ENCODE measurements at places on chromosomes 16 and 17.

- DNase-seq: no peak
Observed at GRCh38 chr17:39062846-39063680, 88.4 kb downstream of the PLXDC1 start.

GRCh38 chr16:61324044-61324443, 712.2 kb downstream of the CDH8 start:
- no peak for DNase-seq

DNA sequence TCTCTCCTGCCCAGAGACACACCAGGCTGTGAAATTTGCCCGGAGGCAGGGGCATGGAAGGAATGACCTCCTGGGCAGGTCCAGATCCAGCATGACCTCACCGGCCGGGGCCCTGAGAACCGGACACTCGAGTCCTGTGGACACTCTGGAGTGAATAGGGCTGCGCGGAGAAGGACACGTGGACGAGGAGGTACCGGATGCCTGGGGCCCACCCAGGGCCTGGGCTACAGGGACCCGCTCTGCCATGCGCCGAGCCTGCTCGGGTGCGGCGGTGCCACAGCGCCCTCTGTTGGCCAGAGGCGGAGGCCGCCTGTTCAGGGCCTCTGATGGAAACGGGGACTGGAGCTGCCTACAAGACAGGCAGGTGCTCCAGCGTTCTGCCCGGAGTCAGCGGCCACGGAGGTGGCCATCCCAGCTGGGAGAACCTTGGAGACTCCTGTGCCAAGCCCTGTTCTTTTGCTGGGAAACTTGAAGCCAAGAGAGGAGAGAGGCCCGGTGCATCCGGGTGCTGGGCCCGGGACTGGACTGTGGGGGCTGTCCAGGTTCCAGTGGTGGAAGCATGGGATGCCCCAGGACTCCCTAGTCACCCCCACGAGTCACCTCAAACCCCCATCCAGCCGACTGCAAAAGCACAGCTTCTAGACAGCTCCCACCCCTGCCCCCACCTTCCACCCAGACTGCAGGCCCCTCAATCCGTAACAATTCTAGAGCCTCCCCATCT, 19.3 kb upstream of the NXPH3 start:
- DNase-seq: peak; percentile 79

DNA sequence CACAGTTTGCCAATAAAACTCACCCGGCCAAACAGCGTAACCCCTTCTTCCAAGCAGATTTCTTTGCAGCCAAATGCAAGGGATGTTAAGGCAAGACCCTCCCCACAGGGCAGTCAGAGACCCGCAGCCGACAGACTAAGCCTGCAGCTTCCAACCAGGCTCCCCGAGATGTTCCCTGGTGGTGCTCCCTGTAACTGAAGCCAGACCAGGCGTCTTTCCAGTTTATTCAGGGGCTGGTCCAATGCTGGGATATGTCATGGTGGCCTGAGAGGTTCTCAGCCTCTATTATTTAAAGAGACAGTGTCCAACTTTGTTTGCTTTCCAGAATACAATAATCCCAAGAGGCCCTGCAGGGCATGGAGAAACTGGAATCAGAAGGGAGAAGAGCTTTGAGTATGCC, at the start of gene PMP22:
Gene PMP22, minus strand, starts transcription at position 196 of the 400 bp plus-strand sequence. CDS start 4,599 bp downstream, outside the sequence.
- DNase-seq: no peak

DNA sequence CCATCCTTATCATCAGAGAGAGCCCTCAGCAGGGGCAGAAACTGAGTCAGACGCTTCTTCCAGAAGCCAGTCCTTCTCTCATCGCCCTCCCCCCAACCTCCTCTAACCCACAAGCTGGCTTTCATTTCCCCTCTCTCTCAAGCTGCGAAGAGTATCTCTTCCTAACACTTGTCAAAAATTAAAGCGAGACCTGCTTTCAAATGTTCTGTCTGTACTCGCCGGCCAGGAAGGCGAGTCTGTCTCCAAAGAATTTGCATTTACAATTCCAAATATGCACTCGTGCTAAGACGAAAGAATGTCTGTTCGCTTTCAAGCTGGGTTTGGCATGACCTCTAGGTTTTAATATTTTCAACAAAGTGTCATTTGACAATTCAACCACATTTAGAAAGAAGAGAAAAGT, 140.4 kb downstream of the RGS9 start:
- DNase-seq: no peak

- DNase-seq: no peak
Observed at GRCh38 chr17:29189355-29189754, 9.2 kb upstream of the MYO18A start.

DNA sequence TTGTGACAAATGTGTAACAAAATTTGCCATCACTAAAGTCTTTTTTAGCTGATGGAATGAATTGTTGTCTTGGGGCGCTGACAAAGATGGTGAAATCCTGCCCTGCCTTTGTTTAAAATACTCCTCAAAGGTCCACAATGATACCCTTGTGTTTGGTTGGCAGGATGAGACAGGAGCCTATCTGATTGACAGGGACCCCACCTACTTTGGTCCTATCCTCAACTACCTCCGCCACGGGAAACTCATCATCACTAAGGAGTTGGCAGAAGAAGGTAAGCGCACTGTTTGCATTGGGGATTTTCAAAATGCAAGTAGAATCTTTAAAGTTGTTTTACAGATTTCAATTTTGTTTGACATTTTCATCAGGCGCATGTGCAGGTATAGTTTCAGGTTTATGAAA, 2.0 kb downstream of the KCTD2 start:
- no peak for DNase-seq

- no peak for DNase-seq
Observed at GRCh38 chr16:49754495-49755312, 101.2 kb downstream of the ZNF423 start.

- no peak for DNase-seq
Observed at GRCh38 chr16:2001456-2002355, 7.9 kb downstream of the ZNF598 start.

DNA sequence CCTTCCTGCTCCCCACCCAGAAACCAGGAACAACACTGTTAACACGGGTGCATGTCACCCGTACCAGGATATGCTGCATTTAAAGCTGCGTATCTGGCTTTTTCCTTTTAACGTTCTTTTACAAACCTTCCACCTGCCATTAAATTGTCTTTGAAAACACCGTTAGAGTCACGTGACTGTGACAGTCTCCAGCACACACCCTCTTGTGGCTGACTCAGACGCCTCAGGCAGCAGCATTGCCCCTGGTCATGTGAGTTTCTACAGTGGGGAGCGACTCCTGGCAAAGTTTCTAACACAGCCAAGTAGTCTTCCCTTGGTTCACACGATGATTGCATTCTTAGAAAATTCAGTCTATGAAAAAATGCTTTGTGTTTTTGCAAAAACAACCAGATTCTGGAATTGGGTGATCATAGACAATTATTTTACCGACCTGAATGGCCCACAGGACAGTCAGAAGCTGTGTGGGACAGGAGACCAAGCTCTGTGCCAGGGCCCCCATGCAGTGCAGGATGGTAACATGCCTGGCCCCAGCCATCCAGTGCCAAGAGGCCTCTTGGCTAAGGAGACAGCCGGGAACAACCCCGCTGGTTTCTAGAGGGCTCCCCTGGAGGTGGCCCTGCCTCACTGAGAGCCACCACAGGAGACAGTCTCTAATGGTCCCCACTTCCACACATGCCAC, 199.1 kb downstream of the KATNIP start:
- DNase-seq: peak; percentile 24

- no peak for DNase-seq
Observed at GRCh38 chr17:44402564-44403172, 13.2 kb upstream of the ITGA2B start.

GRCh38 chr17:49845321-49845720, 2.5 kb downstream of the TAC4 start:
- DNase-seq: no peak

DNA sequence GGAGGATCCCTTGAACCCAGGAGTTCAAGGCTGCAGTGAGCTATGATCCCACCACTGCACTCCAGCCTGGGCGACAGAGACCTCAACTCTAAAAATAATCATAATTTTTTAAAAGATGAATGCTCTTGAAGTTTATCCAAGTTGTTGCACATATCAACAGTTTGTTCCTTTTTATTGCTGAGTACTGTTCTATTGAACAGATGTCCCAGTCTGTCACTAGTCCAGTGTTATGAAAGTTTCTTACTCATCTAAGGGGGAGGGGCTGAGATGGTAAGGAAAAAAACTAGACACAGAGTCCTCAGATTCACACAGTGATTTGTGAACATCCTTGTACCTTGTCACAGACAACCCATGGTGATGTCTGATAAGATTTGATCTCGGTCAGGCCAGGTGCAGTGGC, 3.9 kb downstream of the ACAP1 start:
- DNase-seq: no peak

GRCh38 chr17:80402959-80403358, 12.0 kb upstream of the ENDOV start:
- DNase-seq: no peak

DNA sequence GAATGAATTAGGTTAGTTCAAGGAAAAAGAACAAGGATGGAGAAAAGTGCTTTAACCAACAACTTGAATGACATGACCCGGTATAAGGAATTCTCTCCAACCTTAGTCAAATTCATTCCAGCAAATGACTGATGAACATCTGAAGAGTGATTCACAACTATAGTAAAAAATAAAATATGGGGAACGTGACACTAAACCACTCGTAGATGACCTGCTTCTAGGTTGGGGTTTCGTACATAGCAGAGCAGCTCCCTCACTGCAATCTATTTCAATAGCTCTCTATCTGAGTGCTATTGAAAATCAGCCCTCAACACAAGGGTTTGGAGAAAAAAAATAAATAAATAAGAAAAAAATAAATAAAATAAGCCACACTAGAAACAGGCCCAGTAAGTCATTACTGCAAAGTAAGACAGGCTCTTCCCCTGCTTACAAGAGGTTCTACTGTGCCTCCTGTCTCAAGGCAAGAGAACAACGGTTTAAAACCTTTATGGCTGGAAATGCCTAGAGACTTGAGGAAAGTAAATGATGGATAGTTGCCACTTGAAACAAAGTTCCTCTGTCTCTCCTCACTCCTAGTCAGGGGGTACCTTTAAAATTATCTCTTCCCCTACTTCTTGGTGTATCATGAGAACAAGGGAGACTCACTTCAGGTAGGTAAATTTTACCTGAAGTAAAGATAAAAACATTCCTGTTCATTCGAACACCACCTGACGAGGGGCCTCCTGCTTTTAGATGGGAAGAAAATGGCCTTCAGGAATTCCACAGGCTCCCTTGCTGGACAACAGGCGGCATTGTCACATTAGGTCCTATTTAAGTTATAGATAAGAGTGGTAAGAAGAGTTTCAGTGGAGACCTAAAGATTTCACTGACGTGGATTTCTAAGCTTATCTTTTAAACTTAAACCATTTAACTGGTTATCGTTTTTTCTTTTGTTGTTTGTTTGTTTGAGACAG, 20.5 kb downstream of the COG7 start:
- no peak for DNase-seq

DNA sequence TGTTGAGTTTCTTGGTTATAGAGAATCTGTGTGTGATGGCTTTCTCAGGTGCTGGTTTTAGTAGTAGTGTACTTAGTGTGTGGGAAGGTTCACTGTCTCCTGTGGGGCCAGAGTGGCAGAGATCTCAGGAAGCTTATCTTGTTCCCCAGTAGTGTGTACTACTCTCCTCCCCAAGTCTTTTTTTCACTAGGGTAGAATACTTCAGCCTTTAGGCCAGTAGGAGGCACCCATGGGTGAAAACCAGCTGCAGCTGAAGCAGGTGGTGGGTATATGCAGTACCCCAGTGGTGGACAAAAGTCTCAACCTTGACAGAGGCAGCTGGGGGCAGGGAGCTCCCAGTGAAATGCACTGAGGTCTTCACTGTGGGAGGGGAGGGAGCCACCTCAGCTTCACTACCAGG, 109.9 kb downstream of the PHKB start:
- DNase-seq: no peak

- DNase-seq: peak; percentile 79
Observed at GRCh38 chr17:74759243-74759801, 10.9 kb downstream of the NHERF1 start.

GRCh38 chr17:21164216-21164615, 37.5 kb downstream of the DHRS7B start:
- no peak for DNase-seq

GRCh38 chr17:43479948-43480347, 3.8 kb upstream of the DHX8 start:
- DNase-seq: no peak

GRCh38 chr17:37045351-37045922, 96.7 kb downstream of the AATF start:
- DNase-seq: no peak

GRCh38 chr17:76581515-76581914, 4.1 kb downstream of the ST6GALNAC2 start:
- no peak for DNase-seq

GRCh38 chr17:34773036-34773435, 188.2 kb downstream of the CCT6B start:
- no peak for DNase-seq

- DNase-seq: no peak
Observed at GRCh38 chr17:19448341-19449268, 37.6 kb downstream of the RNF112 start.

DNA sequence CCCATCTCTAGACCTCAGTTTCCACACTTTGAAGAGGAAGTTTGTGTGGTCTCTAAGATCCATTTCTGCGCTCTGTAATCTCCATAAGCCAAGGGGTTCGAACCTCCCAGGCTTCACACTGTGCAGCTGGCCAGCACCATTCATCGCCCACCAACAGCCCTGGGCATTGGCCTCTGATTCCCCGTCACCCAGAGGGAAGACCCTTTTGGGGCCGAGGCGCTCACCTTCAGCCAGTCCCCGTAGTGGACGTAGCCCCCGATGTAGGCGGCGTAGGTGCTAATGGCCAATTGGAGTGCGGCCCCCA, 678 bp downstream of the TMEM101 start:
- DNase-seq: no peak

DNA sequence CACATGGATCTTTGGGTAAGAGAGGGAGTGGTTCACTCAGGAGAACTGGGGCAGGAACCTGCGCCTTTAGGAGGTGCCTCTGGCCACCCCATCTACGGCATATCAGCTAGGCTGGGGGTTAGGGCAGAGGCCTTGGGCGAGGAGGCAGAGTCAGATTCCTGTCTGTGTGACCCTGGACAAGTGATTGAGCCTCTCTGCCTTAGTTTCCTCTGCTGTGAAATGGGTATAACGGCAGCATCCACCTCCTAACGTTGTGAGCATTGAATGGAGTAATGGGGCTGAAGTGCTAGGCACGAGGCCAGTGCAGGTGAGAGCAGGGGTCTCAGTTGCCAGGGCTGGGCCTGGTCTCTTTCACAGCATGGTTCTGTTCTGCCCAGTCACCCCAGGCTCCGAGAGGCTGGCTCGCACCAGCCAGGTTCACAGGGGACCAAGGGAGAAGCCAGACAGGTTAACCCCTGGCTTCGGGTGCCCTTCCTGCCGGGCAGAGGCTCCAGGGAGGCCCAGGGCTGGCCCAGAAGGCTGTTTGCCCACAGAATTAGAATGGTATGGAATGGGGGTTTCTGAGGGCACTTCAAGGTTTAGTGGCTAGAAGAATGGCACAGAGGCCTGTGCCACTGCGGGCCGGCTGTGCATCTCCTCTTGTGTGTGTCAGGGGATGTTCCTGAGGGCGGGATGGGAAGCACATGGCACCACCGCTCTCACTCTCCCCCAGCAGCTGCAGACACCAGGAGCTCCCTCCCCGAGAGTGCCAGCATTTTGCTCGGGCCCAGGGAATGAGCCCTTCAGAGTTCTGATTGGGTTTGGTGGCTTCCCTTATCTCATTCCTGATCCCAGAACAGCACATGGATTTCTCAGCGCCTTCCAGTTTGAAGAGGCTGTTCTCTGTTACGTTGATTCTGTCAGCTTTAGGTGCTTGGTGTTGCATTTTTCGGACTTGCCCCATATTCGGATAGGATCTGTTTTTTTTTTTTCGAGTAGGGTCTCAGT, 23.8 kb downstream of the UNC13D start:
- no peak for DNase-seq
